ENCODE measurements at places on chromosomes 1 and 21.

DNA sequence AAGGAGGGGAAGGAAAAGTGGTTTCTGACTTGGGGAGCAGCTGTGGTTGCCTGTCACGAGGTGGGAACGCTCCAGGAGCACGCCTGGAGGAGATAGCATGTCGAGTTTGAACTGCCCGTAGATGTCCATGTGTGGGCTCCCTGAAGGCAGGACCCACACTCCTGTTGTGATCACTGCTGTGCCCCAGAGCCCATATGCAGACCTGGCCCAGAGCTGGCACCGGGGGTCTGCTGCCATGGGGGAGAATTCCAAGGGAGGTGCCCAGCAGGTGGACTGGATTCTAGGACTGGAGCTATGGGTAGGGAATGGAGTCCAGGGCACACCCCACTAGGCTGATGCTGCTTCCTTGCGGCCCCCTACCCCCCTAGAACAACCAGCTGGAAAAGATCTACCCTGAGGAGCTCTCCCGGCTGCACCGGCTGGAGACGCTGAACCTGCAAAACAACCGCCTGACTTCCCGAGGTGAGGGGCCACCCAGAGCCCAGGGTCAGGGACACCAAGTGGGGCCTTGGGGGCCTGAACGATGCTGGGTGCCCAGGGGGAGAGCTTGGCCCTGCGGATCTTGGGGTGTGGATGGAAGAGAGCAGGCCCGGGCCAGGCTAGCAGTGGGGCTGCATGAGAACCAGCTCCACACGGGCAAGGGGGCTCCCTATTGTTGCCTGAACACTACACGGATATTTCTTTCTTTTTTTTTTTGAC, 9.3 kb downstream of the PODN start:
- DNase-seq: peak; percentile 37

GRCh38 chr21:45513741-45514310, 28.4 kb downstream of the SLC19A1 start:
- no peak for DNase-seq

- DNase-seq: no peak
Measured at GRCh38 chr1:12481928-12482327, 136.1 kb downstream of the DHRS3 start.

GRCh38 chr1:203063287-203063686, 22.5 kb downstream of the MYOG start:
- no peak for DNase-seq

- no peak for DNase-seq
Measured at GRCh38 chr1:224169718-224170270, 13.2 kb upstream of the DEGS1 start.

GRCh38 chr21:26732432-26733221, 112.6 kb downstream of the ADAMTS1 start:
- peak; percentile 87 for DNase-seq

DNA sequence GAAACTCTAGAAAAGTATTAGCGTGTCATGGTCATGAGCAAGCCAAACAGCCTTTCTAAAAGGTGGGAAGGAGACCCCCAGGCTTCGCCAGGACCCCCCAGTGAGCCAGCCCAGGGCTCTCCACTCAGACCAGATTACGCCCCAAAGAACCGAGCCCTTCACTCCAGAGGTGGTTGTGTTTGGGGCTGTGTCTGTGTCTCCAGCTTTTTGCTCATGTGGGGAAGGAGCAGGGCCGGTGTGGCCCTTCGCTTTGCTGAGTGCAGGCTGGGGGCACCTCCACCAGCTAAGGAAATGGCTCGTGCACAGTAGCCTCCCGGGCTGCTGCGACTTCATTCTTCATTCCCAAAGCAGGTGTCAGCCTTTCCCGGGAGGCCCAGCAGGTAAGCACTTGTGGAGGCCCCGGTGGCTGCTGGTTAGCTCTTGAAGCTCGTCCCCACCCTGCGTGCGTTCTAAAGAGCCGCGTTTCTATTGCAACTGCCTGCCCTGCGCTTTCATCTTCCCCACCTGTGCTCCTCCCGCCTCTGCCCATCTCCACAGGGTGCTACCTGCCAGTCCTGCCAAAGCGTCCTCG, 531 bp downstream of the TSPEAR start:
- no peak for DNase-seq

DNA sequence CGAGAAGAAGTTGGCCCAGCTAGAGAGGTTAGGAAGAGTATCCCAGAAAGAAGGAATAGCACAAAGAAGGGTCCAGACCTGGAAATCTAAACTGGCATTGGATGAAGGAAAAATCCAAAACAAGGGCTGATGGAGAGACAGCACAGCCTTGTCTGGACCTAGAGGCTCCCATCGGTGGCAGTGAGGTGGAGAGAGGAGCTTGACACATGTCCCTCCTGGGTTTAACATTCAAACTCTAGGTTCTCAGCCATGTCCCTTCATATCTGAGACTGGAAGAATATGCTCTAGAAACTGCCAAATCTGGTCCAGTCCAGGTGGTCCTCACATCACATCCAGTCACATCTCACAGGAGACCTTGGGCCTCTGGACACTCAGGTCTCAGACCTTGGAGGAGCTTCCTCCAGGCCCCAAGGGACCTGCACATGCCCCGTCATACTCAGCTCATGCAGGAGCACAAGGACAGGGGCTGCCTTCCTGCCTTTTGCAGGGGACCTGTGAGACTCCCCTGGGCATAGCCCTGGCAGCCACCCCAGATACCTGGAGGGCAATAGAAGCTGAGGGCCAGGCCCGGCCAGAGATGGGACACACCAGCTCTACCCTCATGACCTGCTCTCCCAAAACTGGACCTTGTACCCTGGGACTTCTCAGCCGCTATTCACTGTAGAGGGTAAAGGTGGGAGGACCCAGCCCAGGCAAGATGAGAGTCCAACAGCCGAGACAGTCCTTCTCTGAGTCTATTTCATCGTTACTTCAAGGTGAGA, 7.5 kb downstream of the TMEM125 start:
- no peak for DNase-seq

GRCh38 chr1:245829194-245829593, 674.4 kb downstream of the KIF26B start:
- no peak for DNase-seq

DNA sequence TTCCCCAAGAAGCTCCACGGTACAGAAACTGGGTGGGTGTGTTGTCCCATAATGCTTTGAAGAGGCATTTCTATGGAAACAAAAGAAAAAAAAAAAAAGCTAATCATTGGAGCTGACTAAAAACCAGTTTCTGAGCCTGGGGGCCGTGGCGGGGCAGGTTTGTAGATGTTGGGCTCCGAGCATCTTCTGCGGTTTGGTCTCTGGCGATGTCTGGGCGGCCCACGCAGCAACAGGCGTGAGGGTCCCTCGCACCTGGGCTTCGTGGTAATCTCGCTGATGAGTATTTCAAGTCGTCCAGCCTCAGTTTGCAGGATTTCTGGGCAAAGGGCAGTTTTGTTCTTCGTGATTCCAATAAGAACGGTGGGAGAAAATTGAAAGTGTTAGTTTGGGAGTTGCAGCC, 6.8 kb downstream of the TP73 start:
- DNase-seq: no peak

GRCh38 chr1:156111355-156111962, 3.1 kb upstream of the LMNA start:
- no peak for DNase-seq

DNA sequence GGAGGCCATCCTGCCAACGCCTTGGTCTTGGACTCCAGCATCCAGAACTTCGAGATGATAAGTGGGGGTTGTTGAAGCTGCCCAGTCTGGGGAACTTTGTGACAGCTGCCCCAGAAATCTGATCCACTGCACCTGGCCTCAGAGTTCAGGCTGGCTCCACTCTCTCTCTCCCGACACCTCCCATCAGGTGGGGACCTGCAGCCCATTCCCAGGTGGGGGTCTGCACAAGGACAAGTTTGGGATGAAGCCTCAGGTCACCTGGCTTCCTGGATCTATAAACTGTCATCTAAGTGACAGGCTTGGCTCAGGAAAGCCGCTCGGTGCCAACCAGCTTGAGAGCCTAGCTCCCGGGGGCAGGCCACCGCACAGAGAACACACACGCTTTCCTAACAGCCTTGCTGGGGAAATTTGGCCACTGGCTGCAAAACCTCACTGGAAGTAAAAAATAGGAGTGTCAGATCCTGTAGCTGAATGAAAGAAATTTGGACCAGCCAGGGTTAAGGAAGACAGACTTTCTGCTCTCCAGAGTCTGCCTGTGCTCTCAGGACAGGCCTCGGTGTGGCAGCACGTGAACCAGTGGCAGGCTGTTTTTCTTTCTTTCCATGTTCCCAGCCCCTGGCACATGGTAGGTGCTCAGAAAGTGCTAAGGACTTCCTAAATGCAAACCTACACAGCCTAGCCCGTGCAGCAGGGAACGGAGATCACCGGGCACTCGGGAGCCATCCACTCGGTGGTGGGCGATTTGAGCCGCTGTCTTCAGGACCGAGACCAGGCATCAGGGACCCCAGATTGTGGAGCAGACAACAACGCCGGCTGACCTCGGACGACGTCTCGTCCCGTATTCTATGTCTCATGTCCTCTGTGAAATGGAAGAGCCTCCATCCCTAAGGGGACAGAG, 42.6 kb upstream of the LBR start:
- no peak for DNase-seq

Data from head of caudate nucleus (tissue), 42 donors.